ENCODE measurements at places on chromosomes 12 and 14.

- DNase-seq, result no peak
Observed at GRCh38 chr12:127170226-127171180, 1096.5 kb upstream of the TMEM132C start.

DNA sequence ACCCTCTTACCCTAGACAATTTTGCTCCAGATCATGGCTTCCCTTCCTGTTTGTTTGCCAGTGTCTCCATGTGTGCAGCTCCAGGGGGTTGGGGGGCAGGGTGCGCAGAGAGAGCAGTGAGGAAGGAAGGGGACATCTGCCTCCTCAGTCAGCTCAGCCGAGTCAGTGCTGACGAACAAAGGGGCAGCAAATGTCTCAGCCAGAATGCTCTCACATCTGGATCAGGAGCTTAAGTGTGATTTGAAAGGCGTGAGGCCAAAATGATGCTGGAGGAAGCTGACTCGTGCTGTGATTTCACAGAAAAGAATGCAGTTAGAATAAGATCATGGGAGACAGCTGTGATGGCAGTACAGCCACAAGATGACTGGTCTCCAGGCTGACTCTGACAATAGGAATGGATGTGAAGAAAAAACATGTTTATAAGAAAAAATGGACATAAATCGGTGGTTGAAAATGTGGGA, 27.1 kb upstream of the CDK17 start:
- DNase-seq, result no peak

- no peak for DNase-seq
Observed at GRCh38 chr12:45458854-45459807, 243.2 kb downstream of the ANO6 start.

GRCh38 chr12:105485321-105485910, 154.9 kb downstream of the C12orf75 start:
- no peak for DNase-seq

GRCh38 chr12:49098035-49098451, 3.4 kb upstream of the DHH start:
- DNase-seq, result peak; percentile 35

GRCh38 chr14:38065106-38065762, 142.5 kb upstream of the SSTR1 start:
- DNase-seq, result peak; percentile 9

- no peak for DNase-seq
Observed at GRCh38 chr14:75661499-75661814, 411 bp downstream of the TTLL5 start.

DNA sequence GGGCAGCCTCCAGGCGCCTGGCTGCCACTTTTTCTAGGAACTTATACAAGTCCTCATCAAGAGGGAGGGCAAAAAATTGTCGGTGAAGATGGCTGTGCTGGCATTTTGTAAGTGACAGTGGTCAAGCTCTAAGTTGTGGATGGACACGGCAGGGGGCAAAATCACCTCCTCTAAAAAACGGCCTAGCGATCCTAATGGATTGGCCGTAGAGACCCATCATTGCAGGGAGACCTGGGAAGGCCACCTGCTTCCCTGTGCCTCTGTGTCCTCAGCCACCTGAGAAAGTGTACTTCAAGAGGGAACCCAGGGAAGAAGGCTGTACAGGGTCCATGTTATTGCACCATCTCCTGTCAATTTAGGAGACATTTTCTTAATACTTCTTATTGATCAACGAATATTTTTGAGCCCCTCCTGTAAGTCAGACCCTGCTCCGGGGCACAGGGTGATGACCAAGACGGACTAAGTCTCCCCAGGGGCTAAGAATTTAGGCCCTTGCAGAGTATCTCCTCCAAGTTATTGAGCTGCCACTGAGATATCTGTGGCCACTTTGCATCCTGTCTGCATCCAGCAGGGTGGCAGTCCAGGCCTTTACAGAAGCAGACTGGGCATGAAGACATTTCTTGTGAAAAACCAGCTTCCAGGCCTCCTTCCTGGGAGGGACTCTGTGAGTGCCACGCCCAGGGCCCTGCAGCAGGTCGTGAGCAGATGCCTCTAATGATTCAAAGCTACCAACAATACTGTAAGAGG, 40.5 kb downstream of the PSMA6 start:
- no peak for DNase-seq

- DNase-seq, result no peak
Observed at GRCh38 chr12:88036353-88036965, 7.3 kb upstream of the C12orf50 start.

DNA sequence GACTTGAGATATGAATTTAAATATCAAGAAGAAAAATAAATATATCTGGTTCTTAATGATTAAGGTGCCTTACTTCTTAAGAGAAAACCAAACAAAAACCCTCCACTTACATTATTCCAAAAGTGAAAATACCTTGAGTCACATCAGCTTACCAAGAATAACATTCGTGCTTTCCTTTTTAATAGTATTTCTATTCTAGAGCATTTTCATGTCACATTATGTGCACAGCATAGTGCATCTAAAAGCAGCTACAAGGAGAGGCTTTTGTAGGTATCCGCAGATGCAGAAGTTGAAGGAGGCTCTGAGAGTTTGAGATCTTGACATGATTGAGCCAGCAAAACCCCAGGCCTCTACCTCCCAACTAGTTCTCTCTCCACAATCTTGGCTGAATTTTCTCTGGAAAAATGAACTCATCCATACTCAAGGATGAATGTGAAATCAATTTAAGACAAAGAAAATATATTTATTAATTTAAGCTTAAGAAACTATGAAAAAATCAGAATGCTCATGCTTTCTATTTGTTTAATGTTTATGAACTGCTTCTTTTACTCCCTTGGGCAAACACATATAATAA, 275.0 kb downstream of the AKAP6 start:
- no peak for DNase-seq

DNA sequence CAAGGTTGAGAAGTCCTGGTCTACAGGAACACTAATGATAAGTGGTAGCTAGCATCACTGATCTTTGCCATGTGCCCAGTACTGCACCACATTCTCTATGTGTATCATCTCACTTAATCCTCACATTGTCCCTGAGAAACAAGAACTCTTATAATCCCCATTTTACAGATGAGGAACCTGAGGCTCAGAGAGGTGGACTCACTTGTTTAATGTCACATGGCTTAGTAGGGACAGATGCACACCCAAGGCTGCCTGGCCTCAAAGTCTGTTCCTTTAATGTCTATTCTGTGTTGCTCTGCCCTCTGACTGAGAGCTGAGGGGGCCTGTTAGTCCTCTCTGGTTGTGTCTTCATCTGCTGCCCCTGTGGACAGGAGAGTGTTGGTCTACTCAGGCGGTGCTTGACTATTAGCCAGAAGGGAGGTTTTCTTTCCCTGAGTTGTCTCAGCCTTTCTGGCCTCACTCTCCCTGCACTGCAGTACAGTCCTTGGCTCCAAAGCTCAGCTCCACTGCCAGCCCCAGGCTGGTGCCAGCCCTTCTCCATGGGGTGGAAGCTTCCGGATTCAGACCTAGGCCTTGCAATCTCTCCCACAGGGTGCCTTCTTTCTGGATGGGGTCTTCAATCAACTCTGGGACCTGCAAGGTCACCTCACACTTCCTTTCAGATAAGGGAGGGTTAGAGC, 4.9 kb upstream of the DYNLL1 start:
- DNase-seq, result no peak

DNA sequence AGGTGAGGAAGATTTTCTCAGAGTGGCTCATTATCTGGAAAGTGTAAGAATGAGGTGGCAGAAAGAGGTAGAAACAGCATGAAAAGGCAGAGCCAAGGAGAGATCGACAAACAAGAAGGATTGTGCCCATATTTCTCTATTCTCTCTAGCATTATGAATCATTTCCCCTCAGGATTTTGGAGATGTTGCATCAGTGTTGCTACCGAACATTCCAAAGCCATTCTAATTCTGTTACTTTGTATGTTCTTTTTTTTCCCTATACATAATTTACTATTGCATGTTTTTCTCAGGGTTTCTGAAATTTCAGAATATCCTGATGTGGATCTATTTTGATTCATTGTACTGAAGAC, 61.4 kb downstream of the KICS2 start:
- no peak for DNase-seq

DNA sequence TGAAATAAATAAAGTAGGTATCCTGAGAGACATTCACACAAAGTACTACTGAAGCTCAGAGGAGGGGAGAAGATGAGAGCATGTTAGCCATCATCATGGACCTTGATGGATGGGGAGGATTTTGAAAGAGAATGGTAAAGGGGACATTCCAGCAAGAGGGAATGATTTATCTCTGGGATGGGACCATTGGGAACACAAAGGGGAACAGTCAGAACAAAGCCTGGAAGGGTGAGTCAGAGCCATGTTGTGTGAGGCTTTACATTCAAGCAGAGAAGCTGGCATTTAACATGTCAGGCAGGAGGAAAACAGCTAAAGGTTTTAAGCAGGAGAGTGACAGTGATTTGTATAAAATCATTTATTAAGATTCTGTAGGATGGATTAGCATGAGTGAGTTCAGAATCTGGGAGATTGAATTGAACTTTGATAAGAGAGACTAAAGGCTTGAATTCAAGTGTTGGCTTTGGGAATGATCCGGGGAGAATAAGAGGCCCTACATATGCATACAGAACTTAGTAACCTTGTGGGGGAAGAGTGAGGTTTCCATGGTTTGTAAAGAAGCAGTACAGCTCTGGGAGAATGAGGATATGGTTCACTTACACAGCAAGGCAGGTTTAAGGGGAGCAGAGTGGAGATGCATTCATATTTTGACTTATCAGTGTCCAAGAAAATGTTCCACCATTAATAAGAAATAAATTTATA, 174.4 kb downstream of the SYT10 start:
- DNase-seq, result no peak

GRCh38 chr12:56258820-56259183, 618 bp upstream of the ANKRD52 start:
- no peak for DNase-seq

- DNase-seq, result peak; percentile 39
Observed at GRCh38 chr12:127145929-127146789, 1120.8 kb upstream of the TMEM132C start.

GRCh38 chr12:131799828-131800593, 28.2 kb upstream of the MMP17 start:
- no peak for DNase-seq

DNA sequence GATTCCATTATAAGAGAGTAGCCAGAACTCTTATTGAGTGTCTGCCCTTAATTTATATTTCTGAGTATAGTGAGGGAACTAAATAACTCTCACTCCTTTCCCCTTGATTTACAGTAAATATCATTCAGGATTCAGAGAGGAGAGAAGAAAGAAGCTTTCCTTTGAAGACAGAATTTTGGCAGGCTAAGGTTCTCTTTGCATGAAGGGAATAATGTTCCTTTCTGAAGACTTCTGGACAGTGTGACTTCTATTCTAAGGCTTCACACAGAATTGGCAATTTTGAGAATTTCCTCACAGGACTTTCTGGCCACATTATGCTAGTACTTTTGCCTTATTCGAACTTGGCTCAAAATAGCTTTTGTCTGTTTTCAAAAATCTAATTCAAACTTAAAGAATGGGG, 352.2 kb upstream of the FBXO33 start:
- DNase-seq, result no peak

- DNase-seq, result no peak
Observed at GRCh38 chr14:90777830-90778485, 38.3 kb downstream of the TTC7B start.

DNA sequence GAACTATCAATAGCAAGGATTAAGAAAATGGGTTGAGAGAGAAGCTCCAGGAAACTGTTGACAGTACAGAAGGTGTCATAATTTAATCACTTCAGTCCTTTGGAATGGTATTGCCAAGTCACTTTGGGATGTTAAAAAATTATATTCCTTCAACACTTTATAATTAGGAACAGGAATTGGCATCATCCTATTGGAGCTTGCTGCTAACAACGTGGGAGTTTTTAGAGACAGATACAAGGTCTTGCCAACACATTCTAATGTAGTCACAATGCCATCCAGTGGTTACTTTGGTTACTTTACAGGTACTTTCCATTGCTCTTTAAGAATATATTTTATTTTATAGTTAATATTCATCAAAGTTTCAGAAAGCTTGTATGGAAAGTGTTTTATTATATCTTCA, 310.1 kb downstream of the SYT1 start:
- no peak for DNase-seq

DNA sequence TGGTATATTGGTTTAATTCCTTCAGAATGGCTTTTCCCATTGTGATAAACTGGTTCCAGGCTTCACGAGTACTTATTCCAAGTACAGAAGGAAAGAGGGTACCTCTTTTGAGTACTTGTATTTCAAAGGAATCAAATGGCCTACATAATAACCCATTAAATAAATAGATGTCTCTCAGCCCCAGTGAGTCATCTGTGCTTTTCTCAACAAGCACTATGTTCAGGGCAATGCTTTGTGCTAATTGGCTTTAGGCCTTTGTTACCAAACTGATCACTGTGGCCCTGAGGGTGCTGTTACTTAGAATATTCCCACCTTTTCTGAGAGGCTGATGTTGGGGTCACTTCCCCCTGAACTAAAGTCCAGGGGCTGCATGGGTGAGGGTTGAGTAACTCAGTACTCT, 107.1 kb downstream of the LRRK2 start:
- DNase-seq, result no peak

- DNase-seq, result no peak
Observed at GRCh38 chr12:93273834-93274564, 103.7 kb upstream of the NUDT4 start.

DNA sequence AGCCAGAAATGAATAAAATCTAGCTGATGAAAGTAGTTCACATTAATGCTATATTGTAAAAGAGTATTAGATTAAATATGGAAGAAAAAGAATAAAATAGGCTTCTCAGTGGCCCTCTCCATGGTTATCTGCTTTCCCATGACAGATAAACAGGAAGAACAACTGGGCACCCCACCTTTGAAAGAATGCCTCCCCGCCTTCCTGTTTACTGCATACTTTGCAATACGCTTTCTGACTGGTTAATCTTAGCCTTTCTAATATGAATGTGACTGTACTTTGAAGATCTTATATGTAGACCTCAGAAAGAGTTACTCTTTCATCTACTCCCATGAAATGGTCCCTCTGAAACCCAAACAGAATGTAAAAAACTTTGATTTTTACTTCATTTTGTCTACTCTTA, 34.1 kb upstream of the DAAM1 start:
- no peak for DNase-seq

GRCh38 chr12:108833355-108833733, 24.0 kb downstream of the SSH1 start:
- no peak for DNase-seq

DNA sequence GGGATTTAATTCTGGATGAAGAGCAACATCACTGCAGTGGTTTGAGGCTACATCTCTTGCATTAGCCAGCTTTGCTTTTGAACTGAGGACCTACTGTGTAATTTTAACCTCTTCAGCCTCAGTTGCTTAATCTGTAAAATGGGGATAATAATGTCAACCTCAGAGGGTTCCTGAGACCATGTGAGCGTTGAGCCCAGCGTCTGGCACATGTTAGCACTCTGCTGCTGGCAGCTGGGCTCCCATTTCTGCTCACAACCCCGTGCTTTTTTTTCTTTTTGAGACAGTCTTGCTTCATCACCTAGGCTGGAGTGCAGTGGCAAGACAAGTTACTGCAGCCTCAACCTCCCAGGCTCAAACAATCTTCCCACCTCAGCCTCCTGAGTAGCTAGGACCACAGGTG, 31.6 kb downstream of the TESC start:
- DNase-seq, result no peak
